ENCODE measurements at places on chromosomes 5 and 9.

DNA sequence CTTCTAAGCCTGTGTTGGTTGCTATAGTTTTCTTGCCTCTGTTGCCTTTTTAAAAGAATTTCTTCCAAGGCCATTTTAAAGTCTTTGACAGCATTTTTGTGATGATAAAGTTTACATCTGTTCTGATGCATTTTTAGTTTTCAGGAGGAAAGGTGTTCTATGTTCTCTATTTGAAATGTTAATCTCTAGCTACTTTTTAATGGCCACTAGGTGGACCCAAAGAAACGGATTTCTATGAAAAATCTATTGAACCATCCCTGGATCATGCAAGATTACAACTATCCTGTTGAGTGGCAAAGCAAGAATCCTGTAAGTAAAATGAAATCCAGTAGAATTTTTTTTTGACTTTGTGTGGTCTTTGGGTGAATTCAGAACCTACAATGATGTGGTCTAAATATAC lies 60.2 kb downstream of the MELK start:
- peak; percentile 47 for DNase-seq

GRCh38 chr5:3029396-3029795 lies 277.9 kb upstream of the IRX2 start:
- no peak for DNase-seq

DNA sequence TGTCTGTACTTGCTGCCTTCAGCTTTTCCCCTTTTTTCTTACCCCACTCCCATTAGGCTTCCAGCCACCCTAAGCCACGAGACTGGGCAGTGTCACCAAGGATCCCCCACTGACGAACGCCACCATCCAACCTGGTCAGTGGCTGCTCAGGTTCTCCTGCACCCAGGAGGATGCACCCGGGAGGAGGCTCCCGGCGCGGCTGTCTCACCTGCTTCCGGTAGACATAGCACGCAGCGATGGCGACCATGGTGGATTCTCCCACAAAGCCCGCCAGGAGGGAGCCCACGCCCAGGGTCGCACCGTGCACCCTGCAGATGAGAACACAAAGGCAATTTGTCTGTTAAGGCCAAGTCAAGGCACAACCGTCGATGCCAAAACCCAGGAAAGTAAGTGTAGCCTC lies 48.1 kb downstream of the OTULIN start:
- no peak for DNase-seq

DNA sequence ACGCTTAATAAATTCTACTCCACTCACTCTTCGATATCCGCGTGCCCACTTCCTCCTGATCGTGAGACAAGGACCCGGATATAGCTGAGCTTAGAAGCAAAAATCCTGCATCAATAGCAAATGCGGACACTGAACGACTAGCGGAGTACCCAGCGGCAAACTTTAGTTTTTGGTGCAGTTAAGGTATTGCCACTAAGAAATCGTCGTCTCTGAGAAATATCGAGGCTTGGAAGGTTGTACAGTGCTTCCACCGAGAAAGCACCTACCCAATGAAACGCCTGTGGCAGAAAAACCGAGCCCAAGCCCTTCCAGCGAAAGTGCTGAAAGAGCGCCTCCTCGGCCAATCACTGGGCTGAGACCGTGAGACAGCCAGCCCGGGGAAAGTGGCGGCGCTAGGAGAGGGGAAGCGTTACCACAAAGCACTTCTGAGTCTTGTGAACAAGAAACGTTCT lies 32.2 kb downstream of the ANXA2R start:
- DNase-seq: peak; percentile 57

DNA sequence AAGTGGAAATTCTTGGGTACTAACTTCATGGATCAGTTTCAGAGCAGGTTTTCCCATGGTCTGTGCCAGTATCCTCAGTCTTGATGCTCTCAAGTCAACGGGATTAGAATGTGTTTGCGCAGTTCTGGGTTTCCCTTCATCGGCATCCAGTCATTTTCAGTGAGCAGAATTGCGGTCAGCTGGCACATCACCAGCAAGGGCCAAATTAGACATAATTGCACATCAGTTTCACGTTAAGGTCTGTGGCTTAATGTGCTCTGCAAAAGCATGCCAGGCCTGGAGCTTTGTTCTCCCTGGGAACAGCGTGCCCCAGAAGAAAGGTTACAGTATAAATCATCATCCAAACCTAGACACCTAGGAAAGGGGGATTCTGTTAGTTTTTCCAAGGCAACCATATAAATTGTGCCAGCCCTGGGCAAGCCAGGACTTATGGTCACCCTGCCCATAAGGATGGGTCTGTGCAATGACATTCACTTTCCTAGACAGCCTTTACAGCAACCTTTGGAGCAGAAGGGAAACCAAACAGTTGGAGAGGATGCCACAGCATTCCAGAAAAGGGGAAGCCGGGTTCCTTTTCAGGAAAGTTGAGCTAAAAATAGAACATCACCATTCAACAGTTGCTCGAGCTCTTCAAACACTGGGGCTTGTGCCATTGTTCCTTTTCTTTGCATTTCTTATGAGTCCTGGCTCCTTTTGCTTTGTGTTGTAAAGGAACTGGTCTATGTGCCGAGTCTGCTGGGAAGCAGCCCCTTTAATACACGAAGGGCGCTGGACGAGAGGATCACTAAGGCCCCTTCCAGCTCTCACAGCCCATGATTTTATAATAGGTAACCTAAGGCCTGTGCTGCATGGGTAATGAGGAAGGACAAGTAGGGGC lies 23.1 kb downstream of the IQGAP2 start:
- DNase-seq: peak; percentile 17

GRCh38 chr5:102866237-102866600 lies 111.1 kb downstream of the PAM start:
- no peak for DNase-seq
